ENCODE measurements at places on chromosomes 2 and 18.

DNA sequence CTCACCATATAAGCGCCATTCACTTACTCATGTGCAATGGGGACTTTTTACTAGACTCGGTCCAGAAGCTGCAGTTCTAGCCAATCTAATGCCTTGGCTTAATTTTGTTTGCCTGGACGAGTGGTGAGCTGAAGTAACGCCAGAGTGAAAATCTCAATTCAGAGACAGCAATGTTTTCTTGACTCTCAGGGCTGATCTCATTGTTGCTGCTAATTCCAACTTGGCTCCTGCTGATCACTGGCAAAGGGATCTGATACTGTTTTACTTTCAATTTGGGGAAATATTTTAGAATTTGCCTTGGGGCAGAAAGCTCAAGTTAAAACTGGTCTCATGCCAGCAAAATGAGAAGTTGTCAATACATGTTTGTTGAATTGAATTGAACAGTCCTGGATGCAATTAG, 906.6 kb upstream of the CDH2 start:
- DNase-seq = no peak

- no peak for DNase-seq
Measured at GRCh38 chr2:44572196-44572900, 210.6 kb downstream of the CAMKMT start.

GRCh38 chr18:62904396-62905285, 189.3 kb downstream of the PHLPP1 start:
- no peak for DNase-seq

GRCh38 chr18:32138332-32138982, 46.8 kb downstream of the RNF138 start:
- no peak for DNase-seq

DNA sequence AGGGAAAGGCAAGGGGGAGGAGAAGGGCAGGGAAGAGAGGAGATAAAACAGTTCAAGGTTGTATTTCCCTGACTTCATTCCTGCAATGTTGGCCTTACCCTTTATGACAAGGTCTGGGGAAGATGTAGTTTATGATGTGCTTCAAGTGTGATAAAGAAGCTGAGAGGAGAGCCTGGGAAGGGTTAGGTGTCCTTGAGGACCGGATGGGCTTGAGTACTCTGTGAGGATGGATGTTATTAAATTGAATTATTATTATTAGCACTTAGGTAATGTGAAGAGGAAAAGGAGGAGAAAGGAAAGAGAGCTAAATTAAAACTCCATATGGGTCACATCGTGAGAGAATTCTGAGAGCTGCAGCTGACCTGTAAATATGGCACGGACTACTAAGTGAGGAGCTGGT, 719.4 kb upstream of the CELF4 start:
- DNase-seq = no peak

DNA sequence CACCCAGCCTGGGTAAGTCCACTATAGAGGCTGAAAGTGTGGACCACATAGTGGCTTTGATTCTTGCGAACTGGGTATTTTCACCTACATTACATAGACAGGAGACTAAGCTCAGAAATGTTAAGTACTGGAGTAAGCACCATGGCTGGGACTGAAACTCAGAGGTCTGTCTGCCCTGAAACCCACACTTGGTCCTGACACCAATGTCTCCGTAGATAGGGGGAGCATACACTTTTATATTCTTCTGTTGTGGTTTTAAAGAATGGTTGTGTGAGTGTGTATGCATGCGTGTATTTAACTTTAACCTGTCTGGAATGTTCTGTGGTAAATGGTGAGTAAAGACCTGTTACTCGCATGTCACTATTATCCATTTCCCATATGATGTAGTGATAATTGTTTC, 10.3 kb upstream of the NPPC start:
- DNase-seq = no peak

GRCh38 chr2:58419983-58420382, 178.9 kb upstream of the FANCL start:
- no peak for DNase-seq
